M059J (cell line): ENCODE measurements at places on chromosomes 7 and 10. TPM values are rescaled to one million over a fixed set of nuclear protein-coding genes. Genes with fewer than 3 reads are reported as not detected.

- no peak for DNase-seq
Observed at GRCh38 chr7:57400531-57401155, 49.3 kb upstream of the ZNF716 start.

GRCh38 chr7:51288896-51289622 lies 27.6 kb downstream of the COBL start:
- DNase-seq = no peak

DNA sequence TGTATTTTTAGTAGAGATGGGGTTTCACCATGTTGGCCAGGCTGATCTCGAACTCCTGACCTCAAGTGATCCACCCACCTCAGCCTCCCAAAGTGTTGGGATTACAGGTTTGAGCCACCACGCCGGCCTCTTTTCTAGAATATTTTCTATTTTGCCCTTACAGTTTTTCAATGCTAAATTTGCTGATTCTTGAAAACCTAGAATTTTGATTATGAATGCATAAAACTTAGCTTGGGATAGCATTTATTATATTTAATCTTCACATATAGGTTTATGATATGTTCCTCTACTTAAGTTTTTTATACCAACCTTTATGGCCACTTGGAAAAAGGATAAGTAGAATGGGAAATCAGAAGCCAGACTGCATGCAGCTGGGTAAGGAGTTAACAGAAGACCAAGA lies 2.1 kb downstream of the TMEM60 start:
- DNase-seq = no peak

FAM25C gene
- not detected in 2 replicates for total RNA-seq

PIP gene
- not detected in 2 replicates for total RNA-seq

- no peak for DNase-seq
Observed at GRCh38 chr7:28425496-28425895, 13.2 kb downstream of the CREB5 start.

DNA sequence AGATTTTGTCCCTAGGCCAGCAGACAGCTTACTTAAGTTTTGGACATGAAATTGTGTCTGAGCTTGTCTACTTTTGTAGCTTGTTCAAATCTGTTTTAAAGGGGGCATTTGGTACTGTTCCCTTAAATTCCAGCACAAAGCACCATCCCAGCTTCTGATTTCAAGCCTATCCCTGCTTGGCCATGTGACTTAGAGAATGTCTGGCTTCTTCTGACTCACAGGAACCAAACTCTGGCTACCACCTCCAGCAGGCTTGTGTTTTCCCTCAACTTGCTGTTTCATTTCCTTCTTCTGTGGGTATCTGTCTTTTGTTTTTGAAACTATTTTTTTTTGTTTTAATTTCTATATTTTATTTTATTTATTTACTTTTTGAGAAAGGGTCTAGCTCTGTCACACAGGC lies 97.9 kb upstream of the FZD8 start:
- peak; percentile 17 for DNase-seq

- no peak for DNase-seq
Observed at GRCh38 chr7:104548861-104549260, 220.5 kb downstream of the LHFPL3 start.

IFIT1B gene
- 0.37 and 0.76 TPM in 2 replicates for total RNA-seq

NRP1 gene
- total RNA-seq = 73.1 and 106 TPM in 2 replicates

GJD4 gene
- not detected in 2 replicates for total RNA-seq

DNA sequence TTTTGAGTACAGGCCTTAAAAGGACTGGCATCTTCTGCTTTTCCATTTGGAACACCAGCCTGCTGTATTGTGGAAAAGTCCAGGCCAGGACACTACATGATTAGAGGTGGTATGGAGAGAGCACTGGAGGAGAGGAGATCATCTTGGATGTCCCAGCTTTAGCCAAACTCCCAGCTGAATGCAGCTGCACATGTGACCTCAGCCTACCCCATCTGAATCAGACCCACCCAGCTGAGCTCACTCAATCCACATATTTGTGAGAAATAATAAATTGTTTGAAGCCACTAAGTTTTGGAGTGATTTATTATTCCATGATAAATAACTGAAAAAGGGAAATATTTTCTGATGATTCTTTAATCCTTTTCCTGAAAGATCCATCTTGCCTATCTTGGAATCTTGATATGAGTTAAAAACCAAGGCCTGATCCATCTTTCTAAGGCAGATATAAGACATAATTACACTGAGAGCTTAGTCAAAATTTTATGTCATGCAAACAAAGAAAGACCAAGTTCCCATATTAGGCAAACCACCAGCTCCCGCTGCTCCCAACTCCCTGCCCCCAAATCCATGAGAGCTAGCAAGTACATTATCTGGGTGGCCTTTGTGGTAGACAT lies 55.1 kb upstream of the TRIL start:
- no peak for DNase-seq

DNA sequence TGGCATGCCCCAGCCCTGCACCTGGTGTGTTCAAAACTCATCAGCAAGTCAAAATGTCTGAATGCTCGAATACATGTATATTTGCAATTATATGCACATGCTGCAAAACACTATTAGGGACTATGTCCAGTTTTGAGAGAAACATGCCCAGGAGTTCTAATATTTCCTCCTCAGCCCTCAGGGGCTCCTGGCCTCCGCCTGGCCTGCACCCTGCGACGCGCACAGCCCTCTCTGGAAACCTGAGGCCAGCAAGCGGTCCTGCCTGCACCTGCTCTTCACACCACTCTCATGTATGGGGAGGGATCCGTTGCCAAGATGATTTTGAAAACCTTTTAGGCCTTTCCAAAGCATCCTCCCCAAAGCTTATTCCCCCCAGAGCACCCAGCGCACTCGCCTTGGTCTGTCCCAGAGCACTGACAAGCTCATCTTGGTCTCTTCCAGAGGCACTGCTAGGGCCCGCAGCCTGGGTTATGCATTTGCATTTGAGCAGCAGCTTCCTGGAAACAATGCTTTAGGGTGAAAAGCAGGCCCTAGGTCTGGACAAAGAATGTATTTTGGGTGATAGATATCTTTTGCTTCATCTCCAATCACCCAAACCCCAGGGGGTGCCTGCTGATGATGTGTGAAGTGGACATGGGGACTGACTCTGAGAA lies 22.6 kb upstream of the CNPY1 start:
- no peak for DNase-seq

DNA sequence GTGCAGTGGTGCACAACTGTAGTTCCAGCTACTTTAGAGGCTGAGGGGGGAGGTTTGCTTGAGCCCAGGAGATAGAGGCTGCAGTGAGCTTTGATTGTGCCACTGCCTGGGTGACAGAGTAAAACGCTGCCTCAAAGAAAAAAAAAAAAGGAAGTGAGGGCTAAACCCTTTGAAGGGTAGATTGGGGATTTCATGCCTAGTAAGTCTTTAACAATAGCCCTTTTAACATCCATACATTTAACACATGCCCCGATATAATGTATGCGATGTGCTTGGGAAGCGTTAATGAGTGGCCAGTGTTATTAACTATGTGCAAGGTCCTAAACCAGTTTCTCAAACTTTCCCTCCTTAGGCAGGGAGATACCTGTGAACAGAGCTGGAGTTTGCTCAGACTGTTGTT lies 229.2 kb upstream of the HPS1 start:
- no peak for DNase-seq

GRCh38 chr10:123967626-123968243 lies 76.1 kb upstream of the CPXM2 start:
- peak; percentile 42 for DNase-seq

SPRN gene
- not detected in 2 replicates for total RNA-seq

DNA sequence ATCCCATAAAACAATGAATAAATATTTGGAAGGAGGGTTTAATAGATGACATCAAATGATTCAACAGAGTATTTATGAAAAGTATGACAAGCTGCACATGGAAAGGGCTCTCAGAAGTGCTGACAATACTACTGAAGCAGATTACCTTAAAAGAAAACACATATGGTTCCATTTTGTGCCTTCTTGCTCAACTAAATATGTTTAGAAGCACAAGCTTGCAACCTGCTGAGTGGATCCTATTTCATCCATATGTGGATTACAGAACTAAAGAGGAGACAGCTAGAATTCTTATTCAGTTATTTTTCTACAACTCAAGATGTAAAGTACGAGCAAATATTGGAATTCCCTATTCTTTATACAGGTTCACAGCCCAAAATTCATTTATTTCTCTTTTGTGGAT lies 340.6 kb downstream of the TFEC start:
- DNase-seq = no peak

GRCh38 chr7:79548727-79549126 lies 95.3 kb upstream of the MAGI2 start:
- peak; percentile 37 for DNase-seq

DNA sequence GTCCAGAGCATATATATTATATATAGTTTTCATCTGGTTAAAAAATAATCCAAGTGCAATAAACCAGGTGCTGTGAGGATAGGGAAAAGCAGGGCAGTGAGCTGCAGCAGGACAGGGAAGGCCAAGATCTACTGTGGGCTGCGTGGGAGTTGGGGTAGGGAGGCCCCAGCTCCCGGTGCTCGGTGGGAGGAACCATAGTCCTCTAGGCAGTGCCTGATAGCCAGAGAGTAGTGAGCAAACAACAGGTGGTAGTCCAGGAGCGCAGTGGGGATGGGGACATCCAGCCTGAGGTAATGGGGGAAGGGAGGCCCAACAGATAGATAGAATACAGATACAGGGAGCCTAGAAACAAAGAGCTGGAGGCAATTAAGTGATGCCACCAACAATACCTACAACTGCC lies 4.1 kb upstream of the BMPR1A start:
- no peak for DNase-seq

TUBB8 gene
- total RNA-seq = 0.22 TPM in 1 of 2 replicates, not detected in the other

- DNase-seq = no peak
Observed at GRCh38 chr7:150857276-150858055, 5.1 kb downstream of the AOC1 start.

DNA sequence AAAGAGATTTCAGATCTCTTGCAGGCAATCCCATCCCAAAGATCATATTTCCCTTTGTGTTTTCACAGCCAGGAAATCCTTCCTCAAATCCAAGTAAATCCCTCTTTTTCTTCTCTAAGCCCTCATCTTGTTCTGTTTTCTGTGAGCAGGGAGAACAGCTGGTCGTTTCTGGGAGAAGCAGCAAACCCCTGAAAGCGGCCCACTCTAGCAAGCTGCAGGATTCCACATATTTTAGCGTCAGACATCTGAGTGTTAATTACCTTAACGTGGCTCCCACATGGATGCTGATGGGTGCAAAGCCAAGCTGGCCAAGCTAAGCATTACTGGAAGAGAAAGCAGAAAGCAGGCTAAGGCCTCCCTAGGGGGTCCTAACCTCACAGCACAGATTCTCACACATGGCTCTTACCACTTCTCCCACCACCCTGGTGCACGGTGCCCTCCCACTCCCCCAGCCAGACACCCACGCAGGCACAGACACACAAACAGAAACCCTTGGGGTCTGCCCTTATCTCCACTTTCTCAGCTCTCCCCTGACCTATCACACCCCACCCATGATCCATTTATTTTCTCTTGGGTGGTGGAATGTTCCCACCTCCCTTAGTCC lies 551.0 kb upstream of the AUTS2 start:
- no peak for DNase-seq

DNA sequence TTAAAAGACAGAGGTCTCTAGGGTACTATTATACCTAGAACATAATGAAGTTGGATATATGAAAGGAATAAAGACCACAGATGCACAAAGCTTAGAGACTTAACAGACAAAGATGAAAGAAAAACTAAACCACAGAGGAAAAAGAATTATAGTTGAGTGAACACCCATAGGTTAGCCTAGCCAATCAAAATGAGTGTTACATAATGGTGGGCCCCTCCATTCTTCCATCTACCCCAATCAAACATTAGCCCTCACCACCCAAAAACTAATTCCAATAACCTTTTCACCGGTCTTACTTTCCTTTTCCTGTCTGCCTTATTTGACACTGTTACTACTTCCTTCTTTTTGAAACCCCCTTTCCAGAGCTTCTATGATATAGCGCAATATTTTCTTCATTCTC lies 130.1 kb downstream of the ELMO1 start:
- no peak for DNase-seq

GRCh38 chr7:149856583-149856982 lies 17.2 kb upstream of the ATP6V0E2 start:
- no peak for DNase-seq

C10orf105 gene
- not detected in 2 replicates for total RNA-seq

GRCh38 chr7:30323006-30323355 lies 38.6 kb downstream of the ZNRF2 start:
- peak; percentile 12 for DNase-seq

PNLIPRP3 gene
- total RNA-seq = not detected in 2 replicates

GRCh38 chr10:113487154-113487553 lies 65.7 kb upstream of the HABP2 start:
- no peak for DNase-seq

GRCh38 chr7:107606303-107606702 lies 26.3 kb downstream of the BCAP29 start:
- DNase-seq = no peak

AOAH gene
- 2.6 and 3.0 TPM in 2 replicates for total RNA-seq

DNA sequence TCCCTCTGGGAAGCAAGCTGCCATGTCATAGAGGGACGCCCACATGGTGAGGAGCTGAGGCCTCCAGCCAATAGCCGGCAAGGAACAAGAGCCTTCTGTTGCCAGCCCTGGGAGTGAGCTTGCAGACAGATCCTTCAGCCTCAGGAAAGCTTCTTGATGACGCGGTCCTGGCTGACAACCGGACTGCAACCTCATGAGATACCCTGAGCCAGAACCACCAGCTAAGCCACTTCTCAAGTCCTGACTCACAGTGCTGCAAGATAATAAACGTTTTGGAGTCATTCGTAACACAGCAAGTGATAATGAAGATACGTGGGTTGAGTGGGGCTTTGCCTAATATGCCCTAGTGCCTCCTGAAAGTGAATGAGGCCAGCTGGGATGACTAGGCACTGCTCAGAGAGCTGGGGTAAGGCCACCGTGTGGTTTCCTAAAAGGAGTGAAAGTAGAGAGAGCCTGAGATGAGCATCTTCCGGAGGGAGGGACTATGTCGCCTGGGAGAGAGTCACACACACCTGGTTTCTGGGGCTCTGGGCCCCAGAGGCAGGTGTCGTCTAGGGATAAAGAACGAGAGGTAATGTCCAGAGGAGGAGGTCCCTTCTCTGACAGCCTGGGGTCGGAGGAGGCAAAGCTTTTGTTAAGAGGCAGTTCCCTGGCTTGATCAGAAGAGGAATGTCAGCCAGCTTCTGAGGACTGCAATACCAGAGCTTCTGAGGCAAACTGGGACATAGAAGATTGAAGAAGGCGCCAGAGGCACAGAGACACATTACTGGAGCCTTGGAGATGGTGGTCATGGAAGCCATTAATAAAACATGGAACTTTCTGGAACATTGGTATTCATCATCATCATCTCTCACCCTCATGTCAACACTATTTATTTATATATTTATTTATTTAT lies 53.6 kb downstream of the PYROXD2 start:
- DNase-seq = peak; percentile 96

GRCh38 chr7:11274074-11274473 lies 300.4 kb downstream of the PHF14 start:
- DNase-seq = no peak

CEP55 gene
- 85.5 and 87.9 TPM in 2 replicates for total RNA-seq

GRCh38 chr7:39125846-39126245 lies 148.1 kb downstream of the POU6F2 start:
- no peak for DNase-seq

- no peak for DNase-seq
Observed at GRCh38 chr10:26451903-26452302, 13.8 kb downstream of the APBB1IP start.

DNA sequence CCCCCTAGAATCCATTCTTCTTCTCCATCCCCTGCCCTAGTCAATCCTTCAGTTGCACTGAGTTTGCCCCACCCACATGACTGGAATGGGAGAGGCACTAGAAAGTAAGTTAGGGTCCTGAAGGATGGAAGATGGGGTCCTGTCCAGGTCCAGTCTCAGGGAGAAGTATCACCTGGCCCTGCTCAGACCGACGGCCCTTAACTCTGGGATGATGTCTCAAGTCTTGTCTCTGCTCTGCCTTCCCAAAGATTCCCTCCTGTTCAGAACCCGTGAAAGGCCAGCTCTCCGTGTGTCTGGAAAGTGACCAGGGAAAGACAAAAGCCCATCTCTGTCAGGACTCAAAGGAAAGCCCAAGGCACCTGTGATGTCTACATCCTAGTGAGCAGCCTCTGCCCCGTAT lies 88.8 kb downstream of the OAT start:
- DNase-seq = no peak
